Body of pancreas (tissue), 4 donors: ENCODE measurements at places on chromosomes 5 and 9. TPM values are rescaled to one million over a fixed set of nuclear protein-coding genes. Genes with fewer than 3 reads are reported as not detected.

GFRA3 gene
- total RNA-seq, result 4.3 TPM

WDR38 gene
- total RNA-seq, result not detected

DNA sequence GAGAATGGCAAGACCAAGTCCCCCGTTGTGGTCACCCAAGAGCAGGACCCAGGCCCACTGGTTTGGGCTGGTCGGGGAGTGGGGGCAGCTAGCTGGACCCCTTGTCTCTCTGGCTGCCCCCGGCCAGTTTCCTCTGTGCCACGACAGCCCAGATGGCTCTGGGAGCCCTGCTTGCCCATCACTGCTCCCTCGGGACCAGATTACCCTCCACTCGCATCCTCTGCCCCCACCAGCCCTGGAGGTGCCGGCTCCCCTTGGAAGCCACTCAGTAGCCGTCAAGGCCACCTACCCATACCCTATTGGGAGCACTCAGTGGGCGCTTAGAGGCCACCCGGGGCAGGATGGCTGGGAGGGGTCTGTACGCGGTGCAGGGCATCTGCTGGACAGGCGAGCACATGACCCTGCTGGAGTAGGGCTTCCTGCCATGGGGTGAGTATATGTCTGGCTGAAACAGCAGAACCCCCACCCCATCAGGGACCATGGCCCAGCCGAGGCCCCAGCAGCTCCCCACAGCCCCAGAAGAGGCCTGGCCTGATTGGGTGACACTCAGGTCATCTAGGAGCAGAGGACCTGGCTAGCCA is 70.0 kb downstream of the ZNF354C start:
- DNase-seq, result no peak

GRCh38 chr5:96538808-96539250 is 105.8 kb upstream of the PCSK1 start:
- no peak for DNase-seq

GRCh38 chr5:40551496-40552491 is 127.9 kb upstream of the PTGER4 start:
- no peak for DNase-seq

GRCh38 chr9:119441338-119441737 is 72.1 kb upstream of the BRINP1 start:
- no peak for DNase-seq

DNA sequence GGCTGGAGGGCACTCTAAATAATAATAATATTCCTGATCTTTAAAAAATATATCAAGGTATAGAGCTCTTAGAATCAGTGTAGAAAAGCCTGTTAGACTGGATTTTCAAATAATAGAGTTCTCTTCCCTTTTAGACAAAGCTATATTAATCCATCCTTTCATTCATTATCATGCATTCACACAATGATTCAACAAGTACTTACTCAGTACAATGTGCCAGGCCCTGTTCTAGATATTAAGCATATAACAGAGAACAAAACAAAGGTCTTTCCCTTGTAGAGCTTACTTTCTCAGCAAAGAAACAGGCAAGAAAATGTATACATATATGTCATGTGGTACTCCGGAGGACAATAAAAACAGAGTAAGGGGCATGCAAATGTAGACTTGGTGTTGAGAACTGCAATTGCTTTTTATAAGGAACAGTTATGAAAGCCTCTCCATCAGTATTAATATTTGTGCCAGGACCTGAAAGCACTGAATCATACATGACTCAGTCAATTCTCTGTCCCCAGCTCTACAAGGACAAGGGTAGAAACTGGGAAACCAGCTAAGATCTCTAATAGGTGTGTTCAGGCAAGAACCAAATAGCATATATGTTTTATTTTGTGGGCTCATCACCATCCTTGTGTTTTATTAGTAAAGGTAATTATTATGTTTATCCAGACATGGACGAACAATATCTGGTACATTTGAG is 72.2 kb downstream of the PIP5K1B start:
- DNase-seq, result no peak

- no peak for DNase-seq
These were observed 653 bp upstream of the HNRNPH1 start for GRCh38 chr5:179623906-179624741.

DNA sequence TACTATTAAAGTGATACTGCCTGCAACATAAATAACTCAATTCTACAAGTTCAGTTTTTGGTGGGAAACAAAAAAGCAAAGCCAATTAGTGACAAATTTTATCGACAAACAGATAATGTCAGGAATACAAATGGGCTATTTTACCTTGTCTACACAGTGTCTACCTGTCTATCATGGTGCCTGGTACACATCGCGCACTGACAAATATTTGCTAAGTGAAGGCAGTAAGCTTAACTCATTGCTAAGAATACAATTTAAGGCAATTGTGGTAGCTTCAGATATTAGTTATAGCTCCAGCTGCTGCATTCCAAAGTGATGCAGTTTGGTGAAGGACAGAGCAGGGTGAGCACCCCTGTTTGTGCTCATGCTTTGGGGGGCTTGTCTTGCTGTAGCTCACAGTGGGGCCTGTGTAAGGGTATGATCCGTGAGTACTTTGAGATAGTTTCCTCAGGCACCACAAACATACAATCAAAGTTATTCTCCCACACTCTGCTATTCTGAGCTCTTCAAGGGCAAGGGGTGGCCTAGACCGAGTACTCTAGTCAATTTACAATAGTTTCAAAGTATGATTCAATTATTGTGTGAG is 24.7 kb downstream of the ELL2 start:
- no peak for DNase-seq

UNC13B gene
- total RNA-seq, result 29.3 TPM

DNA sequence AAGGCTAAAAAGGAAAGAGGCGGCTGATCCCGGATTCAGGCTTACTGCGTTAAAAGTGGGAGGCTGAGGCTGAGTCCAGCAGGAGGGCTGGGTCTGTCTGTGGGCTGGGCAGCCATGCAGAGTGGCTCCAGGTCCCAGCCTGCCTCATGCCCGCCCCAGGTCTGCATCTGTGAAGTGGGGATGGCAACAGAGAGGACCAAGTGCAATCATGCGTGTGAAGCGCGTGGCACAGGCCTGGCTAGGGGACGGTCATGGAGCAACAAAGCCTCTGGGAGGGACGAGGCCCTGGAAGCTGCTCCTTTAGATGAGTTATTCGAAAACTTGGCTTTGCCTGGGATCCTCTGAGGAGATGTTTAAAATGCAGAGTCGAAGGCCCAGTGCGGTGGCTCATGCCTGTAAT is 30.4 kb upstream of the BARHL1 start:
- DNase-seq, result no peak

NREP gene
- 5.3 TPM for total RNA-seq

- no peak for DNase-seq
These were observed 718.8 kb downstream of the BRINP1 start for GRCh38 chr9:118650417-118650816.

GRCh38 chr9:113888336-113888735 is 12.2 kb downstream of the ZNF618 start:
- DNase-seq, result no peak

GRCh38 chr5:87649455-87649854 is 236.7 kb upstream of the CCNH start:
- DNase-seq, result no peak

DNA sequence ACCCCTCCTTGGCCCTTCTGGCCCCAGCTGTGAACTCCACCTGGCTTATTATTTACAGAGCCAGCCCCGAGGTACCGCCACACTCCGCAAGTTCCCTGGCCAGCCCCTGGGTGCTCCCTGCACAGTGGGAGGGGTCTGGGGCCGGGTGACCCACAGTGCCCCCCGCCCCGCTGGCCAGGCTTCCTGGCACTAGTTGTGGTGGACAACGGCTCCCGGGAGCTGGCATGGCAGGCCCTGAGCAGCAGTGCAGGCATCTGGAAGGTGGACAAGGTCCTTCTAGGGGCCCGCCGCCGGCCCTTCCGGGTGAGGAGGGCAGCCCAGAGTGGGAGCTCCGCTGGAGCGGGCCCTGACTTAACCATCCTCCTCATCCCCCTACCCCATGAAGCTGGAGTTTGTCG is 3.9 kb downstream of the MAMDC4 start:
- peak; percentile 20 for DNase-seq

DNA sequence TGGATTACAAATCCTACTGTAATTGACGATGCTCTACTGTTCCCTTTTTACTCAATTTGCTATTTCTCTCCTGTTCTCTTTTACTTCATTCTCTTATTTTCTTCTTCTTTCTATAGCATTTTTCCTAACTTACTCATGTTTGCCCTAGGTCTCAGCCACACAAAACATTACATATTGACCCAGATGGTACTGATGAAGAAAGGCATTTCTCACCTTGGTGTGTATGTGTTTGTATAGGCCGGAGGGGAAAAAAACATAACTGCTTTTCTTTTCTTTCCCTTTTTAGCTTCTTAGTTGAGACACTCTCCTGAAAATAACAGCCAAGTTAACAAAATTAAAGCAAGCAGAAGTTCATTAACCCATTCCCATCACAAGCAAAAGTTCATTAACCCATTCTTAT is 1019.8 kb upstream of the CDH18 start:
- no peak for DNase-seq

DNA sequence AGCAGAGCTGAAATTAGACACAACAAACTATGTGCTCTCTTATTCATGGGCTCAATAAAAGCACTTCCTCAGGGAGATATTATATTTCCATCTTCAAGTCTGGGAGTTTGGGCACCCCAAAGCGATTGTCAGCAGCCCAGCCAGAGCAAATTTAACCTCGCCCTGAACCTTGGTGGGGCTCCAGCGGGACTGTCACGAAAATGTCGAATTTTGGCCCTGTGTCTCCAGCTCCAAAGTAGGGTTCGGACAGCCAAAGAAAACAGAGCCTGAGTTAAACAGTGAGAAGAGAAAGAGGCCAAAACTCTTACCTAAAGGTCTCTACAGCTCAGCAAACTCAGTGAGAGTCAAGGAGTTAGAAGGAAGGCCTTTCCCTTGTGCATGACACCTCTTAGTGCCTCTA is 432.9 kb downstream of the SPATA31D1 start:
- no peak for DNase-seq

DNA sequence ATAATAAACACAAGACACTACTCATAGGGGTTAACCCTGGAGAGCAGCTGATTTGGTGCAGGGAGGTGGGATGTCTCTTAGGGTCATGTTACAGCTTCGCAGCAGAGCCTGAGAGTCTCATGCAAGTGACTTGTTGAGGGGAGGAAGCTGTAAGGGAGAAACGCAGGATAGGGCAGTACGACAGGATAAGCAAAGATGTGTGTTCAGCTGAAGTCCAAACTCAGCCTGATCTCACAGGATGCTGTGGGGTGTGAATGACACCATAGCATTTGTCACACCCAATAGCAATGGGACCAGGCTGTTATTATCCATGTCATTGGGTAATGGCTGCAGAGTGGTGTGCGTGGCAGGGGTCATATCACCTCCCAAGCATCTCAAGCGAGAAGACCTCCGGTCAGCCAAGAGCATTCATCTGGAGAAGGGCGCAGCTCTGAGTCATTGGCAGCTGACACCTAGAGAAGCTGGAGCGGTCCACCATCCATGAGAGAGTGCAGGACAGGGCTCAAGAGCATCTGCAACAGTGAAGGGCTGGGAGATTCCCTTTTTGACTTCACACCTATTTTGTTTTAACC is 49.2 kb upstream of the RPL26L1 start:
- no peak for DNase-seq

SPATA31D4 gene
- total RNA-seq, result not detected

DNA sequence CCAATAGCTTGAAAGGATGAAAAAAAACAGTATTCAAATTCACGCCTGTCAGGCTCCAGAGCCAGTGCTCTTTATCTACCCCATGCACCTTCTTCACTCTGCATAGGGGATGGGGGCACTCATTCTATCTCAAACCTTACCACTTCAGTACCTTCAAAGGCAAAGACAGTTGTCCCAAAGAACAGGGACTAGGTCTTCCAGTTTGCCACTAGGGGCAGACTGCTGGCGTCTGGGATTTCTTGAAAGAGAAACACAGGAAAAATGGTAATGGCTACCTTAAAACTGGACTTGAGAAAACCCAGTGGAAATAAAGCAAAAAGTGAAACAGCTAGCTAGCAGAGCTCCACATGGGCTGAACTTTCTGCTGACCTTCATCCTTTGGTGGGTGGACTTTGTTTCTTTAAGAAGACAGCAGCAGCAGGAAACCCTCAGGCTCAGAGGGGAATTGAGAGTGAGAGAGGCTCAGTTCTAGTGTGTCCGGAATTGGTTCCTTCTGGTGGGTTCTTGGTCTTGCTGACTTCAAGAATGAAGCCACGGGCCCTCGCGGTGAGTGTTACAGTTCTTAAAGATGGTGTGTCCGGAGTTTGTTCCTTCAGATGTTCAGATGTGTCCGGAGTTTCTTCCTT is 41.0 kb upstream of the SLC36A1 start:
- no peak for DNase-seq

DNA sequence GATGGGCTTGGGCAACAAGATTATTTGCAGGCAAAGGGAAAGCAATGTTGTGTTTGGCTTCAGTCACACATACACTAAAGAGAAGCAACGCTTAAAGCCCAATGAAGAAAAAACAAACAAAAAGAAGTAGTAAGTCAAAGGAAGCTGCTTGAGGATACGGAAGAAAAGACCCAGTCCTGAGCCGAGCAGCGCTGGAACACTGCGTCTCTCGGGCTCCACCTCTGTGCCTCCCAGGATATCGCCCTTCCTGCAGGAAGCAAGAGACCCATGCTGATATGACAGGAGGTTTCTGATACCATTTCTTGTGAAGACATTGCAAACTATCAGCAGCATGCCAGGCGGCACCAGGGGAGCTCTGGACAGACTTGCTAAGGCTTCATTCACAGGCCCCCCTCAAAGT is 9.9 kb downstream of the GNAQ start:
- DNase-seq, result no peak

SLC45A2 gene
- not detected for total RNA-seq

GRCh38 chr9:14827805-14828204 is 82.4 kb downstream of the FREM1 start:
- no peak for DNase-seq

TSLP gene
- total RNA-seq, result not detected

- no peak for DNase-seq
These were observed 190.5 kb downstream of the ADAMTS12 start for GRCh38 chr5:33701251-33701650.

SLC6A7 gene
- total RNA-seq, result not detected

DNA sequence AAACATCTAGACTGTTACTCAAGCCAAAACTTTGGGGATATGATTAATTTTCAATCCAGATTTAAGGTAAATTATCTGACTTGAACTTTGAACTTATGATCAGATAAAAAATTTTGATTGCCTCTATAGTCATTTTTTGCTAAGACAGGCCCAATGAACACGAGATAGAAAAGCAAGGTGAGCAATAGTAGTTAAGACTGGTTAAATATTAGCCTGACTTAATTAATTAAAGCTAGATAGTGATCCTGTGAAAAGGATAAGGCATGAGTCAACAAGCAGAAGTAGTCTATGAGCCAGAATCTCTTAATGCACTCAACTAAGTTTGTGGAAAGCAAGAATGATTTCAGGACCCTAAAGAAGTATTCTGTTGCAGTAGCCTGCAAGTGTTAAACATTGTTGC is 66.5 kb downstream of the PDE4D start:
- DNase-seq, result no peak

SLC6A19 gene
- 0.66 TPM for total RNA-seq

KCNV2 gene
- total RNA-seq, result not detected

PDZD2 gene
- total RNA-seq, result 3.9 TPM

- DNase-seq, result no peak
These were observed 16.1 kb downstream of the GSN start for GRCh38 chr9:121283856-121284732.

GRCh38 chr5:106940986-106941385 is 729.8 kb downstream of the EFNA5 start:
- DNase-seq, result peak; percentile 29

LSM11 gene
- total RNA-seq, result 3.6 TPM

SOHLH1 gene
- total RNA-seq, result not detected
